Hematopoietic multipotent progenitor cell (in vitro differentiated cells): ENCODE measurements at places on chromosomes 1 and 21. TPM values are rescaled to one million over a fixed set of nuclear protein-coding genes. Genes with fewer than 3 reads are reported as not detected.

Gene PDZK1IP1
- 1.9 TPM for total RNA-seq

DNA sequence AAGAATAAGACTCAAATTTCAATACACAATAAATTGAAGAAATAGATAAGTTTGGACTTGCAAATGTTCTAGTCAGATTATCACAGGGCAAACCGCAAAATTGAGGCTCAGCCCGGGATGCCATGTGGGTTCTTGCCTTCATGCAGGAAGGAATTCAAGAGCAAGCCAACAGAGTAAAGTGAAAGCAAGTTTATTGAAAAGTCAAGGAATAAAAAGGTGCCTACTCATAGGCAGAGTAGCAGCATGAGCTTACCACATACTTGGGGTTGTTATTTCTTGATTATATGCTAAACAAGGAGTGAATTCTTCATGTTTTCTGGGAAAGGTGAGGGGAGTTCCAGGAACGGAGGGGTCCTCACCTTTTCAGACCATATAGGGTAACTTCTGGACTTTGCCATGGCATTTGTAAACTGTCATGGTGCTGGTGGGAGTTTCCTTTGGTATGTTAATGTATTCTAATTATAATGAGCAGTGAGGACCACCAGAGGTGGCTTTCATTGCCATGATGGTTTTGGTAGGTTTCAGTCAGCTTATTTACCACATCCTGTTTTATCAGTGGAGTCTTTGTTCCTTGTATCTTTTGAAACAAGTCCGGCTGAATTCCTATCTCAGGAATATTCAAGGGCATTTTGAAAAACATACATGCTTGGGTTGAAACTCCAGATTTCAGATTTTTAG, 2.0 kb upstream of the OR2AK2 start:
- DNase-seq, result peak; percentile 56

DNA sequence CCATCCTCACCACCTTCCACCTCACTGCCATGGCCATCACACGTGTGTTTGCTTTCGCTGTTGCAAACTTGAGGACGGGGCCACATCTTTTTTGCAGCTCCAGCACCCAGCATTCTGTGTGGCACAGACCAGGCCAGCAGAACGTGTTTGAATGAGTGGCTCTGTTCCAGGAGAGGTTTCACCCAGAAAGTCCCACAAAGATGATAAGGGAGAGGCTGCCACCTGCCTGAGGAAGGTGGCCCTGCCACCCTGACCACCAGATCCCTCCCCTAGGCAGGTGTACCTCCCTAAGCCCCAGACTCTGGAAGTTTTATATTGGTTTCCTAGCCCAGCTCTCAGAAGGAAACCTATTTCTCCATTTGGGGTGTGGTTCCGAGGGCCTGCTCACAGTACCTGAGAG, 252.1 kb downstream of the KAZN start:
- DNase-seq, result peak; percentile 45

- no peak for DNase-seq
Measured at GRCh38 chr1:4375812-4376211, 278.6 kb upstream of the AJAP1 start.

DNA sequence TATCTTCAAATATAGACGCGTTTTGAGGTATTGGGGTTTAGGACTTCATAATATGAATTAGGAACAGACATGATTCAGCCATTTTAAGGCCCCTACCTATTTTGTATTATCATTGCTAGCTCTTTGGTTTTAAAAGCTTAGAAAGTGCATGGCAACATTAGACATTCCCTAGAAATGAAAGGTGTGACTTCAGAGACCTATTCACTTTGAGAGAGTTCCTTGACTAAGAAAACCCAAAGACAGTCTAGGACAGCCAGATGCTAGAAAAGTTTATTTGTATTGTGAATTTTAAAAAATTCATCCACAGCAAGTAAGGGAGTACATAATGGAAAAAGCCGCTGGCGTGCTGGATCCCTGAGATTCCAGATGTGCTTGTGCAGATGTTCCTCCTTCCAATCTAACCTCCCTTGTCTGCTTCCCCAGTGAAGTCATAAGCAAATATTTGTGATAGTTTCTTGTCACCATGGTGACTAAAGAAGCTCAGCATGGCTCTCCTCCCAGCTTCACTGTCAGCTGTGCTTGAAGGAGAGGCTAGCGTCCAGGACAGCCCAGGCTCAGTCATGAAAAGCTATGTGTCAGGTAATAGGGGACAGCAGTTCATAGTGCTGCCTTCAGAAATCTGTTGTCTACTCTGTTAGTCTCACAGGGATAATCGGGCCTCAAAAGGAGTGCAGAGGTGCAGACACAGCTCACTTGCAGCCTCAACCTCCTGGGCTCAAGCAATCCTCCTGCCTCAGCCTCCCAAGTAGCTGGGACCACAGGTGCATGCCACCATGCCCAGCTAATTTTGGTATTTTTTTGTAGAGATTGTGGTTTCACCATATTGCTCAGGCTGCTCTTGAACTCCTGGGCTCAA, 34.8 kb downstream of the KPNA6 start:
- no peak for DNase-seq

- DNase-seq, result no peak
Measured at GRCh38 chr1:25765923-25766589, 33.9 kb upstream of the SELENON start.

DNA sequence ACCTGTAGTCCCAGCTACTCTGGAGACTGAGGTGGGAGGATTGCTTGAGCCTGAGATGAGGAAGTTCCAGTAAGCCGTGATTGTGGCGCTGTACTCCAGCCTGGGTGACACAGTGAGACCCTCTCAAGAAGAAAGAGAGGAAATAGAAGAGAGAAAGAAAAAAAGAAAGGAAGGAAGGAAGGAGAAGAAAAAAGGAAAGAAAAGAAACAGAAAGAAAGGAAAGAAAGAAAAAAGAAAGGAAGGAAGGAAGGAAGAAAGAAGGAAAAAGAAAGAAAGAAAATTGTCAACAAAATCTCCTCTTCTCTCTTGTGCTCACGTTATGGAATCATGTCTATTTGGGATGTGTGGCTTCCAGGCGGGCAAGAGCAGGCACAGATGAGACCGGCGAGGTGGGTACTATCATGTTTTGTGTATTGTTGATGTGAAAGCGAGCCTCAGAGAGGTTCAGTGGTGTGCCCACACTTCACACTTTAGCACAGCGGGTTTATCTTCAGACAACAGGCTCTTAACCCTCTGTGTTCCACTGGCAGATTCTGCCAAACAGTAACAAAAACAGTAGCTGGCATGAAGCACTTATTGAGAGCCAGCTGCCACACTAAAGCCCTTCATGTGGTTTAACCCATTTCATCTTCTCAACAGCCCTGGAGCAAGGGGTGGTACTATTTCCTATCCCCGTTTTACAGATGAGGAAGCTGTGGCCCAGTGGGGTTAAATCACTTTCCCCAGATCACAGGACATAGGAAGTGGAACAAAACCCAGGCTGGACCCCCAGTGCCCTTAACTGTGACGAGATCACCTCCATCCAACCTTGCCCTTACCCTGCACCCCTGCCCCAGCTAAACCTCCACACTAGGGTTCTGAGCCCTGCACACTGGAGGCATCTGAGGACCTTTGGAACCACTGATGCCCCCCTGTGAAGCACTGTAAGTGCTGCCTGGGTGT, 94.7 kb upstream of the TARDBP start:
- DNase-seq, result no peak
